ENCODE measurements at places on chromosomes 1 and 21.

GRCh38 chr1:119948342-119949214 is 52.3 kb upstream of the ADAM30 start:
- peak; percentile 81 for DNase-seq

DNA sequence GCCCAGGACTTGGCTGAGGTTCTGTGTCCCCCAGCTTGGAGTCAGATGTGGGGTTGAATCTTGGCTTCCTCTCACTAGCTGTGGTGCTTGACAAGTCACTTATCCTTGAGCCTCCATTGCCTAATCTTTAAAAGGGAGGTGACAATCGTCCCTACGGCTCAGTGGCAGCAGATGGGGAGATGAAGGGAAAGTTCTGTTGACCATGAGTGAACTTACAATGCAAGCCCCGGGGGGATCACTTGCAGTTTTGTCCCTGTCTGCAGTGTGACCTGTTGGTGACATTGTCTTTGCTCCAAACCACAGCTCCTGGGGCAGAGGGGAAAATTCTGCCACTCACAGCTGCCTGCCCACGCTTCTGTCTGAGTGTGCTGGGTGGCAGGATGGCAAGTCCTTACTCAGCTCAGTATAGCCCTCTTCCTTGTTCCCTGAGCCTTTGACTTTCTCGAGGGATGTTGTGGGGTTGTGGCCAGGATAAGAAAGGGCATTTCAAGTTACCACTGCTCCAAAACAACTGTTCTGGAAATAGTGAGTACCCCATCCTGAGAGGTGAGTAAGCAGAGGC is 1.7 kb downstream of the PCSK9 start:
- DNase-seq = no peak

DNA sequence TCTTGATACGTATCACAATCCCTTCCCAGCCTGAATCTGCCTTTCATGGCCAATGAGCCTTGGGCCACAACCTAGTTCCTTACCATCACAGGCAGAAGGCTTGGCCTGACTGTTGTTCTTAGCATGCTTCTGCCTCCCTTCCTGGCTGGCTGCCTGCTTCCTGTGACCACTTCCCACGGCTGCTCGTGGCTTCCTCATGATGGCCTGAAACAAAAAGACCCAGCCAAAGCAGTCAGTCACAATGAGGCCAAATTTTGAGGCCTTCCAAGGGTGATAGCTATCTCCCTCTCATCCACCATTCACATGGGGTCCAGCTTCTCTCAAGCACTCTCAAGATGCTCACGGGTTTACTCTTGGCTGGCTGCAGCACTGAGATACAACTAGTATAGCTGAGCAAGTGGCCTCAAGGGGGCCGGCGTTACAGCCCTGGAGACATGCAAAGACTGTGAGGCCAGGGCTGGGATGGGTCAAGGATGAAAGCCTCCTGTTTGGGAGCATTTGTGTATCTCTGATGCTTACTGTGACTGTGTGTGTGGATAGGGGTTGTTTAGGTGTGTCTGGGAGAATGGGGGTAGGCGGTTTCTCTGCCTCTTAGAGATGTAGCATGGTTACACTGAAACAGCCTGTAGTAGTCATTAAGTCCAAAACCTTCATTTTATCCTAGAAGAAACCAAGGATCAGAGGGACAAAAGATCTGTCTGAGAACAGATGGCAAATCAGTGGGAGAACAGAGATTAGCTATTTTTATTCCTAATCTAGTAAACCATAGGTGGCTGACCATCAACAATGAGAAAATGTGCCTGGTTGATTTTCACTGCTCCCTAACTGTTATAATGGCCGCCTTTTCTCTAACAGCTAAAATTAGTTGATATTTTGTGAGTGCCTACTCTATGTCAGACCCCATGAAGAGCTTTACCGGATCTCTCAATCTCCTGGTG is 5.4 kb upstream of the TOE1 start:
- DNase-seq = no peak

GRCh38 chr1:165928075-165928731 is 100.8 kb downstream of the UCK2 start:
- DNase-seq = peak; percentile 63

DNA sequence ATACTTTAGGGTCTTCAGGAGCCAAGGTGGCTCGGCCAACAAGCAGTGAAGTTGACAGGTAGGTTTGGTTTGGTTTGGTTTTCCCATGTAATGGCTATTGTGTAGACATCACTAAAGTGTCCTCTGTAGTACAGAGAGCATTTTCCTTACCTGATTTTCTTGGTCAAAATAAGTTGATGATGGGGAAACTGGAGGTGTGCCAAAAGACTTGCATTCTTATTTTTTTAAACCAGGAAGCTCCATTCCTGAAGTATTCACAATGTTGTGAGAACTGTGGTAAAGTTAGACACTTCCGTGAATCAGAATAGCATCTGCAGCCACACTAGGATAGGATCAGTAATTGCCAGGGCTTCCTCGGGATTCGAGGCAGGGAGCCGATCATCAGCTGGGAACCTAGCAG is 2.9 kb downstream of the ZBTB37 start:
- DNase-seq = no peak

GRCh38 chr1:228271701-228272251 is 63.9 kb downstream of the OBSCN start:
- DNase-seq = no peak
